ENCODE measurements at places on chromosomes 5 and 9.

DNA sequence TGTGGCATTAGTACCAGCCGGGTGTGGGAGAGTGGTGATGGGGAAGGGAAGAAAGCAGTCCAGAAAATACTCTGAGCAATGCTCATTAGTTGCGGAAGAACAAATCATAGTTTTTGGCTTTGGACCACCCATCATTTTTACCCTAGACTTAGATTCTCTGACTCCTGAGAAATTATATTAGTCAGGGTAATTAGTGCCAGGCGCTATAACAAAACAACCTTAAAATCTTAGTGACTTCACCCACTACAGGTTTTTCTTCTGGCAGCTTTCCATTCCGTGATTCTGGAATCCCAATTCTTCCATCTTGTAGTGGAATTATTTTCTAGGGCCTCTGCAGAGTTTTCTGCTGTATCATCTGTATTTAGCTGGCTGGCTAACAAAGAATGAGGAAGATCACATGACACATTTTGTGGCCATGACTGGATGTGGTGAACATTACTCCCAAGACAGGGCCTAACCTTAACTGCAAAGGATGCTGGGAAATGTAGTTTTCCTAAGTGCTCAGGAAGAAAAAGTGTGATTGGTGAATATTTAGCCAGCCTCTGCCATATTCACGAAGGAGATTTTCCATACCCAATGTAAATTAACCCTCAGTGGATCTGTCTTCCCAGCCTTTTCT lies 373.0 kb upstream of the MEF2C start:
- no peak for DNase-seq

DNA sequence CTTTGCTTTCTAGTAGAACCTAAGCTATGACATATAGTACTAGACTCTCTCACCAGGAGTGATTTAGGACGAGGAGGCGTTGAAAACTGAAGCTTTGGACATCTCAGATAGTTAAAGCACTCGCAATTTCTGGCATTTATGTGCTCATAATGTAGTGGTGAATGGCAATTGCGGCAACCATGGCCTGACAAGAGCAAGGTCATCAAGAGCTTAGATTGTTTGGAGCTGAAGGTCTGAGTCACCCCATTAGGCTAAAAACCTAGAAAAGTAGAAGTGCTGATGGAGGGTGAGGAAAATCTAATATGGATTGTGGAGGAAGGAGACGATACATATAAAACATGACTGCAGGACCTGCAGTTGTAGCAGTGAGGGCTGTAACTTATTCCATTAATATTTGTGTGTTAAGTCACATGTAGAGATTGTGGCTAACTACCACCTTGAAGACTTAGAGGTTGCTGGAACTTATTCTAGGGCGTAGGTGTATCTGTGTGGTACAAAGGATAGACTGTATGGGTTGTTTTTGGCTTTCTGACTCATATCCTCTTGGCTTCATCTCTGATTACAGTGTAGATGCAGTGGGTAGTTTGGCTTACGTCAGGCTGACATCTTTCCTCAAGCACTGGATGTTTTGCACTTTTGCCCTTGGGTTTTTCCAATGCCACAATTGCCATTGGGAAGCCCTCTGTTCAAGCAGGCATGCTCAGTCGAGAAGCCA lies 138.9 kb upstream of the CDKN2B start:
- DNase-seq, result no peak

DNA sequence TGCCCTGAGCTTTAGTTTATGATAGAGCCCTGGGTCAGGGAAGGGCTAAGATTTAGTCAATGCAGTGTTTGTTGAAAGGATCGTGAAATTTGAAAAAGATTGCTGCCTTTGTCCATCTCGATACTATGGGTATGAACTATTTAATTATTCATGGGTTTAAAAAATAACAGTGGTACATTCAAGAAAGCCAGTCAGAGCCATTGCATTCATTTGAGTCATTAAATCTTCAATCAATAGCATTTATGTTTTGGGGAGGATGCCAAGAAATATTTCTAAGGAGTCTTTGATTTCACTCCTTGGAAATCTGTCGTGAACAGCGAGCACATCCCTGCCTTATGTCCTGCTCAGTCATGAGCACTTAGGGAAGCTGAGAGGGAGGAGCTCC lies 54.4 kb upstream of the LRRTM2 start:
- no peak for DNase-seq

DNA sequence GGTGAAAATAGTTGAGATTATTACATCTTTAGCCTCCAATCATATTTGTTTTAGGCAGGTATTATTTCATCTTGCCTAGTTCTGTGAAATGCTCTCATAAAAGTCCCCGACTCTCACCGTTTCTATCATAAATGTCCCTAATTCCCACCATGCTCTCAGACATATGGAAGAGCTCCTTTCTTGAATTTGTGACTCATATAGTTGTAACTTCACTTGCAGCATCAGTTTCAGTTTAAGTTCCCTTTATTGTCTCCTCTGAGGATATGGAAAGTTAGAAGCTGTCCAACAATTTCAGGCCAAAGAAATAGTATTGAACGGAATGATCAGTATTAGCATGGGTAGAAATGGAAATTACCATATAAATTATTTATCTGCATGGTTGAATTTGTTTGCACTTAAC lies 187.5 kb upstream of the NR4A3 start:
- no peak for DNase-seq

GRCh38 chr9:128863647-128864046 lies 18.1 kb downstream of the KYAT1 start:
- DNase-seq, result peak; percentile 75

- no peak for DNase-seq
These were observed 71.4 kb upstream of the STARD4 start for GRCh38 chr5:111583758-111584203.
